ENCODE measurements at places on chromosomes 6 and 20. TPM values are rescaled to one million over a fixed set of nuclear protein-coding genes. Genes with fewer than 3 reads are reported as not detected.
A peak's percentile ranks its signal among the peaks of the same experiment; 100 is the strongest.

Gene RSPO3
- 5.9 TPM for total RNA-seq

Gene EIF2S2
- 45.8 TPM for total RNA-seq

Gene ID4
- total RNA-seq = 57.1 TPM

Gene UBD
- 2.9 TPM for total RNA-seq

Gene RBBP8NL
- total RNA-seq = not detected

Gene SLC17A1
- not detected for total RNA-seq

- DNase-seq = no peak
These were observed 377.3 kb upstream of the JAG1 start for GRCh38 chr20:11051136-11051535.

DNA sequence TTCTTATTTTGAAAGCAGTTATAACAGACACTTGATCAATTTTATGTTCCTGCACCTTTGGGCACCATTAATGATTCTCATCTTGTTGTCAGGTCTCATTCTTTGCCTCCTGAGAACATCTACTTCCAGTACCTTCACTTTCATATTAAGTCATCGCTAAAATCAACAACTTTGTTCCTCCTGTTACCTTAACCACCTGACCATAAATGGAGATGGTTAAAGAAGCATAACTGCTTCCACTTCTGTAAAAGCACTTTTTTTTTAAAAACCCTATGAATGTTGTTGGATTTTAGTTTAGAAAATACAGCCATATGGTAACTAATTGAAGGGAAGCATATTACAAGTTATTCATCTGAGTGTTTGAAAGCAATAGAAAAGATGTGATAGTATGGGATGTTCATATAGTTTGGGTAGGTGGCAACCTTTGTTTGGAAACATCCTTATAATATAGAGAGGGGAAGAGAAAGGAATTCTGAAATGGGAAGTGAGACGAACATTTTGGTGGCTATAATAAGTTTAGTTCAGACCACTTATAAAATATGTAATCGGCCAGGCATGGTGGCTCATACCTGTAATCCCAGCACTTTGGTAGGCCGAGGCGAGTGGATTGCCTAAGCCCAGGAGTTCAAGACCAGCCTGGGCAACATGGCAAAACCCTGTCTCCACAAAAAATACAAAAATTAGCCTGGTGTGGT, 53.9 kb downstream of the AFG1L start:
- DNase-seq = no peak

DNA sequence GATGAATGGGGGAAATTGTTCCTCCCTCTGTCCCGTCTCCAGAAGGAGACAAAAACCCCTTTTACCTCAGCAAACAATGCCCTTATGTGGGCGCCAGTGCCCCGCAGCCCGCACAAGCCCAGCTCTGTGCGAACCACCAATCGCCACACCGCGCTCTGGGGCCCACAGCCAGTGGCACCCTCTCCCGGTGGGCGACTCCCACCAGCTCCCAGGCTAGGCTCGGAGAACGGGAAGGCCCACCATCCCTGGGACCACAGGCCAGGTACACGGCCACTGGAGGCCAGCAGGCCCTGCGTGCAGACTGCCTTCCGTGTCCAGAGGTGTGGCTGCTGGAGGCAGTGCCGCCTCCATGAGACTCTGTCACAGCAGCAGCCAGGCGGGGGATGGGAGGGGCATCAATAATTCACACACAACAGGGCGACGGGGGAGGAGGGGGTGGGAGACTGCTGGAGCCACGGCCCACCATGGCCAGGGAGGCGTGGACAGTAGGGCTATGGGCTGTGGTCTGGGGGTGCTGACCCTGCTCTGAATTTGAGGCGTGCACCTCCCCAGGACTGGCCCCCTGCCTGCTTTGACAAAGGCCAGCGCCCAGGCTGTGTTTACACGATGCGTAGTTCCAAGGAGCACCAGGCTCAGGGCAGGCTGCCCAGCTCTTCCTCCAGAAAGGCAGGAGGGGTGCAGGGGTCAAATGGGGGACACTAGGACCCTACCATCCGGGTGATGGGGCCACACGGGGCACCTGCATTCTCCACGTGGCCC, 105.7 kb downstream of the ASXL1 start:
- peak; percentile 64 for DNase-seq

DNA sequence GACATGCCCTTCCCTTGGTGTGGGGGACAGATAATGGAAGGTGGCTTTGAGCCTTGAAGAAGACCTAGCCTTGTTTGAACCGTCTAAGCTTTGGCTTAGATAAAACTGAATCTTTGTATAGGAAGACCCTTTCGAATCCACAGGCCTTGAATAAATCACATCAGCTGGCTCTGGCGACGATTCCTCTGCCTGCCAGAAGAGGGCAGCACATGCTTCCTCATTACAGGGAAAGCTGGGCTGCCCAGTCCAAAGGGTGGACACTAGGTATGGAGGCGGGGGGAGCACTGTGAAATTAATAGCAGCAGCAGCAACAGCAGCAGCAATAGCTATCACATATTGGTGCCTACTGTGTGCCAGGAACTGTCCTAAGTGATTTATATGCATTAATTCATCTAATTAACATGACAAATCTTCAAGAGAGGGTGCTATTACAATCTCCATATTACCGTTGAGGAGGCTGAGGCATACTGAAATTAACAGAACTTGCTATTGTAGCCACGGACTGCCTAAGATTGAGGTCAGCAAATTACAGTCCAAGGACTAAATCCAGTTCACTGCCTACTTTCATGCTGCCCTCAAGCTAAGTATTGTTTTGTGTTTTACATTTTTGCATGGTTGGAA, 85.1 kb downstream of the CLIC5 start:
- DNase-seq = peak; percentile 45

DNA sequence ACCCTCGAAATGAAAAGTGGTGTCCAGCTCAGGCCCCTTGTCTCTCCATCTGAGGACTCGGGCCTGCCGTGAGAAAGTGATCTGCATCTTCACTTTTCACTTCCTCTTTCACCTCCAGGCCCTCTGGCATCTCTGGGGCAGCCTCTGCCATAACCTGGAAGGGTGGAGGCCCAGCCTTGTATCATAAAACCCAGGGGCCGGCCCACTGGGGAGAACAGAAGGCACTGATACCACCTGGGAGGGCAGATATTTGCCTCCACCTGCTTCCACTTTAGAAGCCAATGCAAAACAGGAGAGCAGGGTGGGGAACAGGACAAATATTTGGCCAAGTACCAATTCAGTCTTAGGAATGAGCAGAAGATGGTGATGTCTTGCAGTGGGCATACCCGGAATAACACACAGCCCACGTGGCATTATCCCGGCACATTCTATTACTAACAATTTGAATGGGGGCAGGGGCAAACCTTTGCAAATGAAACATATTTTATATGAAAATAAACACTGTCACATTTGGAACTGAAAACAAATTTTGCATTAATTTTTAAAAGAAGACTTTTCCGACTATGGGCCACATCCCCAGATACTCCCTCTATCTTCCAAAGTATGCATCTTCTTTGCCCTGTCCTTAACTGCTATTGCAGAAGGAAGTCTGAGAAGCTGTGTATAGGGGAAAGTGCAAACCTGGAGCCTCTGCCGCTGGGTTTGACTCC, 69.2 kb upstream of the TBC1D7 start:
- no peak for DNase-seq

DNA sequence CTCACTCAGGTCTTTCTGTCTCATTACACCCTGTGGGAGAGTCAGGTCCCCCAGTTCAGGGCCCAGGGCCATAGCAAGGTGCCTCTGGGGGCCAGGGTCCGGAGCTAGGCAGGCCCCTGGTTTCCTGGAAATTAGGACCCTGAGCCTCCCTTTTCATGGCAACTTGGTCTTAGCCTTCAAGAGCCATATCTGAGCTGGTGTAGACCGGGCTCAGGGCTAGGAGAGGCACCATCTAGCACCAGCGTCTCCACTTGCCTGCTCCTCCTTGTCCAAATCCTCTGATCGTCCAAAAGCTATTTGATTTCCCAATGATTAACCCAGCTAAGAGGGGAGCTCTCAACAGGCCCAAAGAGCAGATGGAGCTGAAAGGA, 5.6 kb downstream of the MDFI start:
- DNase-seq = no peak

DNA sequence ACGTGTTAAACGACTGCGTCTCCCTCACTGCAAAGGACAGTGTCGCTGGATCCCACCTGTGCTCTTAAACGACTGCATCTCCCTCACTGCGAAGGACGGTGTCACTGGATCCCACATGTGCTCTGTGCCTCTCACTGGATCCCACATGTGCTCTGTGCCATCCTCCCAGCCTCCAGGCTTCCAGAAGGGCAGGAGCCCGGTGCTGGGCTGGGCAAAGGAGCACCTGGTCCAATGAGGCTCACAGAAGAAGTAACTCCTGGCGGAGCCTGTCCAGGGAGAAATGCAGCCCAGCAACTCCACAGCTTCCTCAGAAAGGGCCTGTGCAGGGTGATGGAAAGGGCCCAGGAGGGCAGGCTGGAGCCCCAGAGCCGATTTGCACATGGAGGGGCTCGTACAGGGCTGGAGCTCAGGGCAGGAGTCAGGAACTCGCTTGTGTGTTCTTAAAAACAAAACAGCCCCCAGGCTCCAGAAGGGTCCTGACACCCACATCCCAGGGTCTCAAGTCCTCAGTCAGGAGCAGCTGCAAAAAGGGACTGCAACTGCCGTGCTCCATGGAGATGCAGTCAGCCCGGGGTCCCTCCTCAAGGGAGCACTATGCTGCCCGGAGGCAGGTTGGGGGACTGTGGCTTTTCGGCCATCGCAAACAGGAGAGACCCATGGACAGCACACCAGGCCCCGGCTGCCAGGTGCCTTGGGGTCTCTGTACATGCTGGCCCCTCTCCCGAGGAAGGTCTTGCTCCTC, 52.7 kb downstream of the DLL1 start:
- DNase-seq = no peak

- no peak for DNase-seq
These were observed 6.0 kb downstream of the LAMA5 start for GRCh38 chr20:62360854-62361798.

- no peak for DNase-seq
These were observed 35.2 kb downstream of the HMGCLL1 start for GRCh38 chr6:55543633-55544309.

GRCh38 chr6:24327756-24328155, 30.1 kb downstream of the DCDC2 start:
- DNase-seq = no peak

DNA sequence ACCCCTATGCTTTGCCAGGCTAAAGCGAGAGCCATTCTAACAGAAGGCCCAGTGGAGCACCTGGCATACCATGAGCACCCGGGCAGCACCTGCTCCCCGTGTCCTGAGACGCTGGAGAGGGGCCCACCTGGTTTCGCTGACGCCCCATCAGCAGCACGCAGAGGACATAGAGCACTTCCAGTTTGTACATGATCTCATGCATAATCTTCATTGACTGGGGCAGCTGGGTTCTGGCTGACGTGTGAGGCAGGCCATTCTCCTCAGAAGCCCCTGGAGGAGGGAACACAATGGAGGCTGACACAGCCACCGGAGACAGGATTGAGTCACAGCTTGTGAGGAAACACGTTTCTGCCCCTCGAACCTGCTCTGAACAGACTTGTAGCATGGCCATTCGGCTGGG, 65.4 kb downstream of the MYH7B start:
- no peak for DNase-seq

- no peak for DNase-seq
These were observed 15.2 kb upstream of the SSR1 start for GRCh38 chr6:7328243-7328642.

DNA sequence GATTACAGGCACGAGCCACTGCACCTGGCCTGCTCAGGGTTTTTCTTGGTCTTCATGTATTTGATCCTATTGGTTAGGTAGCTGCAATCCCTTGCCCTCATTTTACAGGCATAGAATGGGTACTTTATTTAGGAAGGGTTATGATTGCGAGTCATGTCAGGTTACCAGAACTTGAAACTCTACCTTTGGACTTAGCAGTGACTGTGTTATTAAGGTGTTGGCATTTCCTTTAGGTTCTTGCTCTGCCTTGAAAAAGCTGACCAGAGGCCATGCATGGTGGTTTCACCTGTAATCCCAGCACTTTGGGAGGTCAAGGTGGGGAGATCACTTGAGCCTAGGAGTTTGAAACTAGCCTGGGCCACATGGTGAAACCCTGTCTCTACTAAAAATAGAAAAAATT, 24.5 kb downstream of the JARID2 start:
- no peak for DNase-seq

DNA sequence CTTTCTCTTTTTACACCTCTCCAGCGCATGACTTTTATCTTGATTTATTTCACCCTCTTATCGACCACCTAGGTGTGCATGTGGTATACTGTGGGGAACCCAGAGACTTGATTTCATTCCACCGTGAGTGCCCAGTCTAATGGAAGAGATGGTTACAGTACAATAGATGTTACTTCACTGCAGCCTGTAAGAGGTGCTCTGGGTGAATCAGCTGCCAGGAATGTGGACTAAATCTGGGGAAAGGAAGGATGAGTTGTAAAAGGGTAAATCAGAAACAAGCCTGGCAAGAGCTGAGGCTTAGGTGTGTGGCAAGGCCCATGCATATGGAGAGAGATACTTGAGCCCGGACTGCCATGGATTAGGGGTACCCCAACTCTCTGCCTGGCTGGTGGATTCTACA, 7.4 kb downstream of the STK35 start:
- no peak for DNase-seq

DNA sequence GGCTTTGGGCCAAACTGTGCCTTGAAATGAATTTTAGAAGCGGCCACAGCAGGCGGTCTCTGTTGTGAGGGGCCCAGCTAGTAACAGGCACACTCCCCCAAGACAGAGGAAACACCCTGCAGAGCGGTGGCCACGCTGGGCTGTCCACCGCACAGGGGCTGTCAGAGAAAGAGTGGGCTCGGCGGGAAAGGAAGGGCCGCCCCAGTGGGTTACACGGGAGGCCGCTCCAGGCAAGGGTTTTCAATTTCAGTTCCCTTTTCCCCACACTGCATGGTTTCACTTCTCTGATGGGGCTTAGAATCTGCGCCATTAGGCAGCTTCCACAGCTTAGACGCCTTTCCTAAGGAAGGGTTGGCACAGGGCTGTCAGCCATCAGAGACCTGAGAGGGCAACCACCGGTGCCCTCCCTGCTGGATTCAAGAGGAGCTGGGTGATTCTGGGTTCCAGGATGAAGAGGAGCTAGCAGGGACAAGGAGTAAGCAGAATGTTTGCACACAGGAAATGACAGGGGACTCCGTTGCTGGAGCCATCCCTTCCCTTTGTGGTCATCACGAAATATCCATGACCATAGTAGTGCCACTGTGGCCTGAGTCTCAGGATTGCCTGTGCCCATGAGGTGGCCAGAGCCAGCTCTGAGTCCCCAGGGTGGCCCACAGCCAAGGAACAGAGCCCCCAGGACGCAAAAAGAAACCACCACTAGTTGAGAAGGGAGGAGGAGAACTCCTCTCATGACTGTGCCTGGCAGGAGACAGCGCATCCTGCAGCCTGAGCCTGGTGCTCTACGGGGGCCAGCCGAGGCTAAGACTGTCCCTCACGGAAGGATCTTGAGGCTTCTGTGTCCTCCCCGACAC, 282.7 kb downstream of the NRN1 start:
- DNase-seq = no peak

DNA sequence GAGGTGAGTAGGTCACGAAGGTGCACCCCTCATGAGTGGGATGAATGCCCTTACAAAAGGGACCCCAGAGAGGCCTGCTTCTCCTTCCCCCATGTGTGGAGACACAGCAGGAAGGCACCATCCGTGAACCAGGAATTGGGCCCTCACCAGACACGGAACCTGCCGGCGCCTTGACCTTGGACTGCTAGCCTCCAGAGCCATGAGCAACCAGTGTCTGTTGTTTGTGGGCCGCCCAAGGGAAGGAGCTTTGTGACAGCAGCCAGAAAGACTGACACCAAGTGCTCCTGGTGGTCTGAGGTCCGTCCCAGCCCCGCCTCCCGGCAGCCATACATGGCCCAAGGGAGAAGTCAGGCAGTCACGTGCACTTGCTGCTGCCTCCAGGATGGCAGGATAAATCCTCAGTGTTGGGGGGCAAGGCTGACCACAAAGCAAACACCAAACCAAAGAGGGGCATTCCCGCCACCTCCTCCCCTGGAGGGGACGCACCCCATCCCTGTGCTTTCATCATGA, 29.3 kb downstream of the CDH4 start:
- DNase-seq = no peak

GRCh38 chr6:13712599-13712898, 914 bp upstream of the RANBP9 start:
- DNase-seq = no peak
